ENCODE measurements at places on chromosomes 1 and 21.

GRCh38 chr1:110465038-110465813 is 14.3 kb downstream of the PROK1 start:
- DNase-seq, result no peak

DNA sequence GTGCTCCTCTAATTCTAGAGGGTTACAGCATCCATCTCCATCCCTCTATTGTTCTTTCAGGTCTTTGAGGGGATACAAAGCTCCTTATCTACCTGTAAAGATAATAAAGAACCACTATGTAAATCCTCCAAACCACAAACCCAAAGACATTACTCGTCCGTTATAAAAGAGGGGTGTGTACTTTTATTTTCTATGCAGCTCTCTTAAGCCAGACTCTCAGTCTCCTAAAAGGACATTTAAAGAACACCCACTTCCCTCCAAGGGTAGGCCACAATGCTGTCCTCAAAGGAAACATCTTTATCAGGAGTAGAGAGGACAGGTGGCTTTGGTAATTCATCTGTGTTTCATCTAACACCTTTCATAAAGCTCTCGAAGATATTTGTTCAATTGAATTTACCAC is 67.9 kb upstream of the DYNLT5 start:
- no peak for DNase-seq

- DNase-seq, result no peak
Measured at GRCh38 chr1:62159940-62160348, 34.7 kb upstream of the L1TD1 start.

DNA sequence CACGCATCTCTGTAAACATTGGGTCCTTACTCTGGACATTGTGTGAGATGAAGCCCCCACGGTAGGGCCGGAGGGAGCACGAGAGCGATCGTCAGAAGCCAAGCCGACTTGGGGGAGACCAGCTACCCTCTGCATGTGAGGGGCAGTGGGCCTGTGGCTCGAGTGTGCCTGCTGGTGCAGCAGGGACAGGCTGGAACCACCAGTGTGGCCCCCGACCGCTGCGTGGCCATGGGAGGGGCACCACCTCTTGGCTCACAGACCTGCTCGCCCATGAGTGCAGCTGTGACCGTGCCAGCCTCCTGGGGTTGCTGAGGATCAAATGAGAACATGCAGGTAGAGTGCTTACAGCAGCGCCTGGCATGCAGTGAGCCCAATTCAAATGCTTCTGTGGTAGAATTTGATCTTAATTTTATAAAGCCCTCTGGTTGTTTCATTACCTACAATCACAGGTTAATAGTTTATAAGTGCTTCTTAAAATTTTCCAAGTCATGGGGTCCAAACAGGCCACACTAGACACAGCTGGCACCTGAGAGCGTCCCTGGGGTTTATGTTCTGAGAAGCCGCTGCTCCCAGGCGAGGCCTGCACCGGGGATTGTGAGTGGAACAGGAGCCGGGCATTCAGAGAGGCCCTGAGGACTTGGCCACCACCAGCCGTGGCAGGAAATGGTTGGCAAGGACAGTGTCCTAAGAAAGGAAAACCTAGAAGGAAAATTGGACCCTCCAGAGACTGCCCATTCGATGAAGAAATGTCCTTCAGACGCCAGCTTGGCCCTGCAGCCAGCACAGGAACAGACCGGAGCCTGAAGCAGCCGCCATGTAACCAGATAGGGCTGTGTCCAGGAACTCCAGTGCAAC is 22.6 kb upstream of the ADARB1 start:
- DNase-seq, result no peak

DNA sequence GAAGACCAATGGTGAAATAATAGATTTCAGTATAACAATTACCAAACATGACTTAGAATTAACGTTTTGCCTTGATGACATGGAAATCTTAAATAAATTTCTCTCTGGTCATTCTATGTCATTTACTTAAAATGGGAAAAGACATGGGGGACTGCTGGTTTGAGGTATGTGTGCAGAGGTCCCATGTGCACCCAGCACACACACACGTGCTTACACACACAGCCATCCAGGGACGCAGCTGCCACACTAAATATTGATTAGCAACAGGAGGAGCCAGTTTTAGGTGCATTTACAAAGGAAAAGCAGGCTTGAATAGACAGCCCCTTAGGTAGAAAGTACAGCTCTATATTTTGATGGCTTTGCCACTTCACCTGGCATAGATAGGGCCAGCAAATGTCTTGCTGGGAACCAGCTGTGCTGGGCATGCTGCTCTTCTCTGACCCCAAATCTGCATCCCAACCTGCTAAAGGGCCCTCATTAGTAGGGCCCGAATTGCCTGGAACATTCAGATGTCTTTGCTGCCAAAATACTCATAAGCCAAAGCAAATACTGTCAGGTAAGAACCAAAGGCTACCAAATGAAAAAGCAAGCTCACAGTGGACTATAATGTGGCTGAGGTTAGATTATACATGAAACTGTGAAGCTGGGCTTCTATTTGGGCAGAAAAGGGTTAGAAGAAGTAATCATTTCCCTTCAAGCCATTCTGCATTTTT is 399.9 kb downstream of the HHAT start:
- no peak for DNase-seq

DNA sequence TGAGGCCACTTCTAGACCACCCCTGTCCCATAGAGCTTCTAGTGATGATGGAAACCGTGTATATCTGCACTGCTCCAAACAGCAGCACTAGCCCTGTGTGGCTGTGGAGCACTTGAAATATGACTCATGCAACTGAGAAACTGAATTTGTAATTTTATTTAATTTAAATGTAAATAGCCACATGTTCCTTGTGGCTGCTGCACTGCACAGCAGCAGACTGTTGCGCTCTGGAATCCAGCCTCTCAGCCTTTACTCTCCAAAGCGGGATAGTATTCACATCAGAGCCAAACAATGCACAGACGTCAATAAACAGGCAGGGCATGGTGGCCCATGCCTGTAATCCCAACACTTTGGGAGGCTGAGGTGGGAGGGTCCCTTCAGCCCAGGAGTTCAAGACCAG is 12.0 kb downstream of the CAPN2 start:
- no peak for DNase-seq

- DNase-seq, result no peak
Measured at GRCh38 chr1:204139088-204139487, 12.8 kb downstream of the ETNK2 start.

DNA sequence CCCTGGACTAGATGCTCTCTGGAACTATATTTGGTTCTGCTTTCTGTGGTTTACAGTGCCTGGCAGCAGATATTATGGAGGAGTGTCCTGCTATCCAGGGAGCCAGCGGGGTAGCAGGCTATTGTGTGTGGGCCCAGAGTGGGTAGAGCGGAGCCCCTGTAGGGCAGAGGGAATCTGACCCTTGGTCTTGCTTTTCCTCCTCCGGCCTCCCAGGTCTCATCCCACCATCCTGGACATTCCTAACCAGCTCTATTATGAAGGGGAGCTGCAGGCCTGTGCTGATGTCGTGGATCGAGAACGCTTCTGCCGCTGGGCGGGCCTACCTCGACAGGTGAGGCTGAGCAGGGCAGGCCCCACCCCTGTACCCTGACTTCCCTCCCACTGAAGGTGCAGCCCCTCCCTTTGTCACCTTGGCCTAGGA is 9.1 kb downstream of the RHOC start:
- no peak for DNase-seq

DNA sequence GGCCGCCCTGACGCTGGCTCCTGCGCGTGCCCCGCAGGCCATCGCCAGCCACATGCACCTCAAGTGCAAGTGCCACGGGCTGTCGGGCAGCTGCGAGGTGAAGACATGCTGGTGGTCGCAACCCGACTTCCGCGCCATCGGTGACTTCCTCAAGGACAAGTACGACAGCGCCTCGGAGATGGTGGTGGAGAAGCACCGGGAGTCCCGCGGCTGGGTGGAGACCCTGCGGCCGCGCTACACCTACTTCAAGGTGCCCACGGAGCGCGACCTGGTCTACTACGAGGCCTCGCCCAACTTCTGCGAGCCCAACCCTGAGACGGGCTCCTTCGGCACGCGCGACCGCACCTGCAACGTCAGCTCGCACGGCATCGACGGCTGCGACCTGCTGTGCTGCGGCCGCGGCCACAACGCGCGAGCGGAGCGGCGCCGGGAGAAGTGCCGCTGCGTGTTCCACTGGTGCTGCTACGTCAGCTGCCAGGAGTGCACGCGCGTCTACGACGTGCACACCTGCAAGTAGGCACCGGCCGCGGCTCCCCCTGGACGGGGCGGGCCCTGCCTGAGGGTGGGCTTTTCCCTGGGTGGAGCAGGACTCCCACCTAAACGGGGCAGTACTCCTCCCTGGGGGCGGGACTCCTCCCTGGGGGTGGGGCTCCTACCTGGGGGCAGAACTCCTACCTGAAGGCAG is 23.4 kb upstream of the ARF1 start:
- peak; percentile 15 for DNase-seq

DNA sequence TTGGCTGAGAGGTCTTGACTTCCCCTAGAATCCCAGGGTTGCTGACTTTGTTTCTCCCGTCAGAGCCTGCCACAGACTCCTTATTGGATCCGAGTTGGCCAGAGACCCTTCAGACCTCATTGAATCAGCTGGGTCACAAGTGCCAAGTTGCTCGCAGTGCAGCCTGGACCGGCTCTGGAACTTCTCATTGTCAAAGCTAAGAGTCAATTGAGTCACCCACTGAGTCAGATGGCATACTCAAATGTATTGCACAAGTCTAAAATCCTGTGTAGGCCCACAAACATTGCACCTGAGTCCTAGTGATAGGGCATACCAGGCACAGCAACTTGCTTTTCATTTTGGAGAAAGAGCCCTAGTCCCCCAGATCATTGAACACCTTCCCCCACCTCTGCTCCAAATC is 20.4 kb upstream of the SCAF4 start:
- DNase-seq, result no peak

DNA sequence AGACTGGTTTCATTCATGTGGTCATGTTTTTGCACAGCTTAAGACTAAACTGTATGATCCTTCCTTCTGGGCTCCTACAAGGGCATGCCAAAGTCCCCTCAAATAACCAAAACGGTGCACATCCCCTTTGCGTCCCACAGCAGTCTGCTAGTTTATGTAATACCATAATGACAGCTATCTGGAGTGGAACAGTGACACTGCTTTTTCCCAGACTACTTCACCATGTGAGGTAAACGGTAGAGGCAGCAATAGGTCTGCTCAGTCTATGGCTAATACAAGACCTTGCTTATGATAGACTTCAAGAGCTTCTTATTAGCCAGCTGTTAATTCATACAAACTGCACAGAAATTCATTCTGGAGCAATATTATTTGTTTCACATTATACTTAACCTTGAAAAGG is 395.5 kb downstream of the SMYD3 start:
- no peak for DNase-seq

DNA sequence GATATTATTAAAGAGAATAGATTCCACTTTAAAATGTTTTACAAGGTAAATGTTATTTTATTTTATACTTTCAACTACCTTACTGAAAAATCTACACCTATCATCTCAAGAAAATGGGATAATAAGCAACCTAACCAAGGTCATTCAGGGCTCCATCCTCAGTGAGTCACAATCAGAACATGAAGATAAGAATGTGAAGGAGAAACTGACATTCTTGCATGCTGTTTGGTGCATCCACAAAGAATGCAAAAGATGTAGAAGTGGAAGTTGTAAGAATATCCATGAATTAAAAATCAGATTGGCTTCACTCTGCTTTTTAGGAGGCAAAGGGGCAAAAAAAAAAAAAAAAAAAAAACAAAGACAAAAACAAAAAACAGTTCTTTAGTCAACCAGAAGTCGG is 6.5 kb downstream of the WARS2 start:
- no peak for DNase-seq

- DNase-seq, result no peak
Measured at GRCh38 chr1:109994654-109995053, 10.1 kb downstream of the AHCYL1 start.

- no peak for DNase-seq
Measured at GRCh38 chr21:35178827-35179226, 129.7 kb upstream of the RUNX1 start.

DNA sequence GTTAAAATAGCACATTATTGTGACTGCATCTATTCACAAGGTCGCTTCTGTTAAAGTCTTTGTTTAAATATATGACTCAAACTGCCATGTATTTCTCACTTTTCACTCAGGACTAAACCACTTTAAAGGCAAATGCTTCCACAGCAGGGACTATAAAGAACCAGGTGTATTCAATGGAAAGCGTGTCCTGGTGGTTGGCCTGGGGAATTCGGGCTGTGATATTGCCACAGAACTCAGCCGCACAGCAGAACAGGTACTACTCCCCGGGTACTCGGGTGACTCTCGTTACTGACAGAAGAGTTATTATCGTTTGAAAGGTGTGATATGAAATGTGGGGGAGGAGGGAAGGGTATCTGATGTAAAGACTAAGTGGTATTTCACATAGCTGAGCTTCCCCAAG is 17.3 kb downstream of the FMO3 start:
- DNase-seq, result no peak

DNA sequence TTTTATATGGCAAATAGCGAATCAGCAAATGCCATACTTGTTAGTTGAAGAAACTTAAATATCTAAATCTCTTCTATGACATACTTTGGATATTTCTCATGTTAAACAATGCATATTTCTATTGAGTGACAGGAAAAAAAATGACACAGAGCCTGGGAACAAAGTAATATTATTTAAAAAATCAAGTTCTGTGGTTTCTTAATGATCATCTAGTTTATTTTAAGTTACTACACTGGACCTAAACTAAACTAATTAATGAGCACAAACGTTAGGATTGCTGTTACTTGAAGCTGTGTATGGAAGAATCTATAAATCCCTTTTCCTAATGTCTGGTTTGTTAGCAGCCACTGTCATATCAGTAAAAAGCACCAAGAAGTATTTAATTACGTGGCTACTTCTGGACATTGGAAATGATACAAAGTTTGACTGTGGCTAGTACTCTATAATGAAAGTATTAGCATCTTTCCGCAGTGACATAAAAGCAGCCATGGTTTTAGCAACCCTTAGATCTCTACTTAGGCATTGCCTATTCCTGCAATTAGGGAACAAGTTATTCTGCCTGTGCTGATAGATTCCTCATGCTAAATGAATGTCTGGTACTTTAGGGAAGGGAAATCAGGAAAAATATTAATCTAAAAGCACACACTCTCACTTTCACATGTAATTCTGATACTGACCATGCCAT is 981.7 kb upstream of the B3GALT2 start:
- DNase-seq, result no peak

DNA sequence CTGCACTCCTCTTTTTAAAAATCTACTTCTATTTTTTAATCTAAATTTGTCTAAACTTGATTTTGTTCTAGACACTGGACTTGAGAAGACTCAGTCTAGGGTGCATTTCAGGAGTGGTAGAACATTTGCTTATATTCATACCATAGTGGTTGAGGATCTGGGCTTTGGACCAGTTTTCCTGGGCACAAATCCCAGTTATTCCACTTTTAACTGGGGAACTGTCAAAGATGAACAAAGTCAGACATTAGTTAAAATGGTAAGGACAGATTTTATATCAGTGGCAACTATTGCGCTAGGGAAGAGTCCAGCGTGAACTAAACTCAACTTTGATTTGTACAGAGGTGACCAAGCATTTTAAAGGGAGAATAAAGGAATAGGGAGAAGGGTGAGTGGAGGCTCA is 102.4 kb downstream of the FMN2 start:
- DNase-seq, result no peak

DNA sequence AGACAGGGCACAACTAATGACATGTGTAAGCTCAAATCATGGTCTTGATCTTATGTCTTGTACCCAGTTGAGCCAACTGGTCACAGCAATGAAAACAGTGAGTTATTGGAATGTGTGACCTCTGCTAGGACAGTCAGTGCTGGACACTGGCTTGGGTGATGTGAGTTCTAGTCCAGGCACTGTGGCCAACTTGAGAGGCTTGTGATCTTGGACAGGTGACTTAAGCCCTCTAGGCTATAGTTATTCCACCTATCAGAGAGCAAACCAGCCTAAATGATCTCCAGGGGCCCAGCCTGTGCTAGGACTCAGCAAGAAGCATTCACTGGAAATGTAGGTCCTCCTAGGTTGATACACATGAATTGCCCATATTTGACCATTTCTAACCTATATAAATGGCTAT is 1.1 kb downstream of the KCNE2 start:
- no peak for DNase-seq

Data from stimulated activated CD4-positive, alpha-beta T cell treated with anti-CD3 and anti-CD28 coated beads, Interleukin-2, amount 100 ng/mL, for 48 hours (primary cell).